ENCODE measurements at places on chromosomes 5 and 9. TPM values are rescaled to one million over a fixed set of nuclear protein-coding genes. Genes with fewer than 3 reads are reported as not detected.

Gene DDX4
- polyA plus RNA-seq = not detected

Gene AK8
- polyA plus RNA-seq = 3.7 TPM

DNA sequence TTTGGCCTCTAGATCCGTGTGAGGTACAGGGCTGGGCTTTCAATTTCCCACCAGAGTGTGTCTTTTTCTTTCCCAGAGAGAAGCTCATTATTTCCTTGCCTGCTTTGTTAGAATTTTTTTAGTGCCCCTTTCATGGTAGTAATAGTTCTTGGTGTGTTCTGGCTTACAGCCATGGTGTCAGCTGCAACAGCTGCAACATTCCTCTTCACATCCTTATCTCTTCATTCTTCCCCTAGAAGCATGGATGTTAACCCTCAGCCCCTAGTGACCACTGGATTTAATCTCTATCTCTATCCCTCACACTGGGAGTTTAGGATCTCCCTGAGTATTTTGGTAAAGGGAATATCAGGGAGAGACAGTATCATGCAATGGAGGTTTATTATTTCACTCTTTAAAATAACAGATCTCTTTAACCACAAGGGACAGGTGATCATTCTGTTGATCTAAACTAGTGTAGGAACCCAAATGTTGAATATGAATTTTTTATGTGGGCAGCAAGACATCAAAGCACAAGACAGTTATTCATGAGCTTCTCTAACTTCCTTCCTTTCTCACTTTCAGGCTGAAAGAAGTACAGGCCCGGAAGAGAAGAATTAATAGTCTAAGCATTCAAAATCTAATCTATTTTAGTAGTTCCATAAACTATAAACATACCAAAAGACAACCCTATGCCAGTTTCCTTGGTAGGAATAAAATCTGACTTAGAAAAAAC lies 160.2 kb downstream of the FAM170A start:
- no peak for DNase-seq

- DNase-seq = no peak
Observed at GRCh38 chr9:103902263-103902662, 191.8 kb upstream of the SMC2 start.

DNA sequence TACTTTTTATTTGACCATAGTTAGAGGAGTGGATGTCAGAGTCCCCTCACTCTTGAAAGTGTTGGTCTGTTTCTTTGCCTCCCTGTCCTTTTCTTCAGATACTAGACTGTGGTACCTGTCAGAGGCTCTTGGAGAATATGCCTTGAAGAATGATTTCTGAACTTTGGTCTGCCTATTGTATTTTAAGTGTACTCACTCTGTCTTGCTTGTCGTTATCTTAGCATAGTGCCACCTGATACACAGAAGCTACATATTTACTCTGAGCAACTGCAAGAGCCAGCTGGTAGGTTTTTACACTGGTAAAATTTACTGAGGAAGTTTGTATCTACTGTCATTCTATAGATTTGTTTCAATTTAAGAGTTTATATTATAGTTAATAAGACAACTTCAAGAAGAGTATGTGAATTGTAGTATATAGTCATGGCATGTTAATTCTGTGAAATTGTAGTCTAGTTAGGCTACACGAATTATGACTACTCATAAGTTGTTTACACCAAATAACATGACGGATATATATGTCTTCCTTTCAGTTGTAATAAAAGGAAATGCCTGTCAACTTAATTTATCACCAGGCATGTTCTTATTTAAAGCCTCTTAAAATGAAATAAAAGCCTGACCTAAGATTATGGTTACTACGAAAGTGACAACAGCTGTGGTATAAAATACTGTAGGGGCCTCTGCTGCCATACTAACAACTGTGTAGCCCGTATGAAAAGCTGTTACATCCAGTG lies 201.7 kb downstream of the KDM4C start:
- DNase-seq = no peak

DNA sequence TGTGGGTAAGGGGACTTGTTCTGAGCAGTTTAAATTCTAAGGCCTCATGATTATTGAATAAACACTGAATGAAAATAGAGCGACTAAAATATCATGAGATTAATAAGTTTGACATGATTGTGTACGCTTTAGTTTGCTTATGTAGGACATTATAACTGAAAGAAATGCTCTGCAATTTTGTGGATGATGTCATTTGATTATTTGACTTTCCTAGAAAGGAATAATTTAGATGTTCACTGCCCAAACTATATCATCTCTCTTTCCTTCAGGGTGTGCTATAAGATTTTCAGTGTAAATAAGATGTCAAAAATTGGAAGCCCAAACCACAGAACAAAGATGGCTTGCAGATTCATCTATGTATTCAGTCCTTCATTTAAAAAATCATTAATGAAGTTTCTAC lies 115.7 kb upstream of the MTAP start:
- DNase-seq = no peak

DNA sequence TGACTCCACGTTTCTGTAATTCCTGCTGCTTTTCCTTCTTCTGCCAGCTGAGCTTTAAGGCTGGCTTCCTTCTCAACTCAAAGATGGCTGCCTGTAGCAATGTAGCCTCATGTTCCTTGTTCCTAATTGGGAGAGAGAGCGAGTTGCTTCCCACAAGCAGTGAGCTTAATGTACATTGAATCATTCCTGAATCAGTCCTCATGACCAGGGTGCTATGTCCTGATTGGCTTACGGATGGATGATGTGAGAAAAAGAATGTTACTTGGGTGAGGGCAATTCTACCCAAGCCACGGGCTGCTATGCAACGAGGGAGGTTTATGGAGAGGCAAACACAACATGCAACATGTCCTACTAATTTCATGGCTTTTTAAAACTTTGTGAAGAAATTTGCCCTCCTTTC lies 356.2 kb downstream of the RASEF start:
- DNase-seq = no peak

Measured in left renal cortex interstitium (tissue), 4 donors.